ENCODE measurements at places on chromosomes 1 and 21. TPM values are rescaled to one million over a fixed set of nuclear protein-coding genes. Genes with fewer than 3 reads are reported as not detected.

PALMD gene
- polyA plus RNA-seq: 15.3 TPM

CLDN17 gene
- polyA plus RNA-seq: not detected

RNF223 gene
- 0.20 TPM for polyA plus RNA-seq

C1orf94 gene
- polyA plus RNA-seq: 1.1 TPM

BLZF1 gene
- 16.0 TPM for polyA plus RNA-seq

KRTAP11-1 gene
- not detected for polyA plus RNA-seq

PODN gene
- 1.6 TPM for polyA plus RNA-seq

SUSD4 gene
- 47.1 TPM for polyA plus RNA-seq

RGS4 gene
- 40.6 TPM for polyA plus RNA-seq

RNU5D-1 gene
- polyA plus RNA-seq: not detected

BRDT gene
- not detected for polyA plus RNA-seq

DENND2D gene
- polyA plus RNA-seq: 3.7 TPM

ABCG1 gene
- polyA plus RNA-seq: 16.0 TPM

ASPM gene
- 12.3 TPM for polyA plus RNA-seq

GCSAML gene
- polyA plus RNA-seq: 1.3 TPM

TNFAIP8L2 gene
- polyA plus RNA-seq: 3.2 TPM

PLA2G4A gene
- 5.2 TPM for polyA plus RNA-seq

MINDY1 gene
- polyA plus RNA-seq: 47.5 TPM

F13B gene
- polyA plus RNA-seq: not detected

NBPF4 gene
- polyA plus RNA-seq: 0.15 TPM

MSH4 gene
- polyA plus RNA-seq: 0.65 TPM

THEM5 gene
- polyA plus RNA-seq: 1.5 TPM

All from spinal cord (tissue), 10 donors.